ENCODE measurements at places on chromosomes 3 and 15. TPM values are rescaled to one million over a fixed set of nuclear protein-coding genes. Genes with fewer than 3 reads are reported as not detected.

SLITRK3 gene
- not detected for total RNA-seq

DNA sequence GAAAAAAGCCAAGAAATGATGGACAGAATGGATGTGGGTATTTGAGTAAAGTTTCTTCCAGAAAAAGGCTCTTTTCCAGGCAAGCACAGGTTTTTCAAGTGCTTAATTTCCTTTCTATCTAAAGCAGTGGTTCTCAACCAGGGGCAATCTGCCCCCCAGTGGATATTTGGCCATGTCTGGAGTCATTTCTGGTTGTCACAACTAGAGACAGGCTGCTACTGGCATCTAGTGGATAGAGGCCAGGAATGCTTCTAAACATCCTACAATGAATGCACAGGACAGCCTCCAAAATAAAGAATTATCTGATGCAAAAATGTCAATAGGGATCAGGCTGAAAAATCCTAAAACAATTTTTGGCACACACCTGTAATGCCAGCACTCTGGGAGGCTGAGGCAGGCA, 23.9 kb downstream of the SEC22C start:
- DNase-seq, result no peak

FBXO40 gene
- not detected for total RNA-seq

ZNF710 gene
- 7.8 TPM for total RNA-seq

LRRC58 gene
- 30.7 TPM for total RNA-seq

FRMD4B gene
- total RNA-seq, result 20.8 TPM

GRCh38 chr15:85094685-85095084, 113.0 kb downstream of the PDE8A start:
- peak; percentile 22 for DNase-seq

DNA sequence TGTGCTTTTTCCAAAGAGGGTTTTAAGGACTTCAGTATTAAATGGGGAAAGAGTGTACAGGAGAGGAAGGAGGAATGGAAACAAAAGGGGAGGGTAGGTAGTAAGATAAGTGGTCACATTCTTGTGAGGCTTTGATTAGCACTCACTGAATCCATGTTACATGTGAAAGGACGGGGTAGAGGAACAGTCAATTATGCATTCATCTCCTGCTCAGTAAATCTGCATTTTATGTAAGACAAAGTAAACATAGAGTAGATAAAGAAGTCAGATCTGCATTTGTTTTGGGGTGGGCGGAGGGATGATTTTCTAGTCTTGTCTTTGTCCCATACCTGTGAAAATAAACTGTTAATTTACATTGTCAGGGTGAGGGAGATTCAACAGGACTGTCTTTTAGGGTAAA, 50.8 kb downstream of the SACM1L start:
- DNase-seq, result no peak

DNA sequence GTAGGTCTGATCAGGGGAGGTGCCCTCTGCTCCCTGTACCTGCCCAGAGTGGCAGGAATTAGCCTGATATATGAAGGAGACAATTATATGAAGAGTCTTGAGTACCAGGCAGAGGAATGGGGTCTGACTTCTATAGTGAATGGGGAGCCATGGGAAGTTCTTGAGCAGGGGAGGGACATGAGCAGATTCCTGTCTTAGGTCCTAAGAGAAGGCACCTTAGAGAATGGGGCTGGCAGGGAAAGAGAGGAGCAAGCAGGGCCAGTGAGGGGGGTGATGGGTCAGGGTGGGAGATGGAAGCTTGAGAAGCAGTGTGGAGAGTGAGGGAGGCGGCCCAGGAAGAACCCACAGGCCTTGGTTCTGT, 12.4 kb downstream of the CD276 start:
- no peak for DNase-seq

DNA sequence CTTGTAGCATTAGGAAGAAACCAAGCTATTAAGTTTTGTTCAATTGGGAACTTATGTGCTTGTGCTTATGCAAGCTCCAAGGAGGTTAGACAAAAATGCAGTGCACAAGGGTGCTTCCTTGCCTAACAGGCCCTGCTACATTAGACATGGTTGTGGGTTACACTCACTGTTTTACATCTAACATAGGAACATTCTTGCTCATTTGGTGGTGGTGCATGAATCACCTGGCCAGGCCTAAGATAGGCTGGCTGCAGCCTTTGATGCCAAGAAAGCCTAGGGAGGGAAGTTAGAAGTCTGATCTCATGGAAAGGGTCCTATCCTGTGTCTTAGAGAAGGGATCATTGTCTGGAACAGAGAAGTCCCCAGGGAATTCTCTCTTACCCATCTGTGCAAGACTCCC, 43.5 kb downstream of the CA12 start:
- peak; percentile 91 for DNase-seq

DNA sequence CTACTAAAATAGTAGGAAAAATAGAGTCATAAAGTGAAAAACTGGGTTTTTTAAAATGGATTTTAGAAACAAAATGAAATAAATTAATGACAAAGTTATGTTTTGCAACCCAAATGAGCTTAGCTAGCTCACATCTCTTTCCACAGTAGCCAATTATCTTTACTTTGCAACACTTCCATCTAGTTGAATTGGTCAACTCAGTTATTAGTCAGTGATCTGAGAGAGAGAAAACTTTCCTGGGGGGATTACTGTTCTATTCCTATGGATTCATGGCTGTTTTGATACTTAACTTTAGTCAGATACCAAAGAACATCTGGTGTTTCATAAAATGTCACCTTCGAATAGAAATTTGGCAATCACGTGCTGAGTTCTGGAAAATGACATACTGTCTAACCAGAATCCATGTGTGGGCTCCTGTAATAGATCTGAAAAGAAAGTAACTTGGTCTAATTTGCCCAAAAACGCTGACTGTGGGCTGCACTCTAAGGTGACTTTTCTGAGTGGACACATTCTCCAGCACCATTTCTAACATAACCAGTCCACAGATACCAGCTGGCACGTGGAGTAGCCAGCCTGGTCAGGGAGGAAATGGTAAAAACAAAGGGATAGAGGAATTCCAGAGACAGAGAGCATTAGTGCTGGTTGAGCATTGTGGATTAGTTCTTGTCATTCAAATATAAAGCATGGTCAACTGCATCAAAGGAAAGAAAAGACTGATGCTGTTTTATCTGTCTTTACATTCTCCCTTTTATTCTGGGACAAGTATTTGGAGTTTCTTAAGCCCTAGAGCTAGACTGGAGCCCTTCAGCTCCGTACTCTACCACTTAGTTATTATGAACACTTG, 45.2 kb upstream of the CCDC80 start:
- DNase-seq, result no peak

USP8 gene
- 83.1 TPM for total RNA-seq

CHRM5 gene
- total RNA-seq, result 0.05 TPM

USP50 gene
- total RNA-seq, result 0.40 TPM

CLSTN2 gene
- 49.7 TPM for total RNA-seq

GRCh38 chr3:181555681-181556080, 156.0 kb upstream of the SOX2 start:
- no peak for DNase-seq

DNA sequence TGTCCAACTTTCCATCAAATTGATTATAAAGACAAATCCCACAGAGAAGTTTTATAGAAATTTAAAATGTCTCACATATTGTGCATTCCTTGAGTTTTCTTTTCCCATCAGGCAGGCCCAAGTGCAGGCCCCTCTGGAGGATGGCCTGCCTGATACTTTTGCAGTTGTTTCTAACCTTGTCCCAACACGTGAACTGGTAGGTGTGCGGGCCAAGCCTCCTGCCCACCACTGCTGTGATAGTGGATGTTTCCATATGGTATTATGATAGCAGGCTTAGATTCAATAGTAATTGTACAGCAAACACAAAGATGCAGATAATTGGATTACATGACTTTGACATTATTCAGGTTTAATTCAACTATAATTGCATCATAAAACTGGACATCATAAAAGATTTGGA, 1.4 kb downstream of the P2RY12 start:
- no peak for DNase-seq

MYO5C gene
- 18.3 TPM for total RNA-seq

GRCh38 chr15:83654379-83655236, 685 bp downstream of the ADAMTSL3 start:
- peak; percentile 3 for DNase-seq

- no peak for DNase-seq
Measured at GRCh38 chr3:116836286-116836685, 126.7 kb downstream of the TUSC7 start.

DNA sequence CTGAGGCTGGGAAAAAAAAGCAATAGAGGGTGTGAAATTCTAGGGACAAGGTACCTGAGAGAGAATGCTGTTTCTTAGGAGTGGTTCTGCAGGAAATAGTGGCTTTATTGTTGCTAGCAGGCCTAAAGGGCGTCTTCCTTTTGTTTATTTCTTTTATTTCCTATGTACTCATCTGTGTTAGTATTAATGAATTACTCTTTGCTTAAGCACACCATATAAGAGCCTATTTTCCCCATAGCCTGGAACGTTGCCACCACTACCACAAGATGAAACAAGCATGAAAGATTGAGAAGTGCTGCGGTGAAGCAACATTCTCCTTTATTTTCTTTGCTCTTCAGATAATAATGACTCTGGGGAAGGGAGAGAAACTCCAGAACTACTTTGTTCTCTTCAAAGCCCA, 21.3 kb upstream of the GOLIM4 start:
- DNase-seq, result no peak

DNA sequence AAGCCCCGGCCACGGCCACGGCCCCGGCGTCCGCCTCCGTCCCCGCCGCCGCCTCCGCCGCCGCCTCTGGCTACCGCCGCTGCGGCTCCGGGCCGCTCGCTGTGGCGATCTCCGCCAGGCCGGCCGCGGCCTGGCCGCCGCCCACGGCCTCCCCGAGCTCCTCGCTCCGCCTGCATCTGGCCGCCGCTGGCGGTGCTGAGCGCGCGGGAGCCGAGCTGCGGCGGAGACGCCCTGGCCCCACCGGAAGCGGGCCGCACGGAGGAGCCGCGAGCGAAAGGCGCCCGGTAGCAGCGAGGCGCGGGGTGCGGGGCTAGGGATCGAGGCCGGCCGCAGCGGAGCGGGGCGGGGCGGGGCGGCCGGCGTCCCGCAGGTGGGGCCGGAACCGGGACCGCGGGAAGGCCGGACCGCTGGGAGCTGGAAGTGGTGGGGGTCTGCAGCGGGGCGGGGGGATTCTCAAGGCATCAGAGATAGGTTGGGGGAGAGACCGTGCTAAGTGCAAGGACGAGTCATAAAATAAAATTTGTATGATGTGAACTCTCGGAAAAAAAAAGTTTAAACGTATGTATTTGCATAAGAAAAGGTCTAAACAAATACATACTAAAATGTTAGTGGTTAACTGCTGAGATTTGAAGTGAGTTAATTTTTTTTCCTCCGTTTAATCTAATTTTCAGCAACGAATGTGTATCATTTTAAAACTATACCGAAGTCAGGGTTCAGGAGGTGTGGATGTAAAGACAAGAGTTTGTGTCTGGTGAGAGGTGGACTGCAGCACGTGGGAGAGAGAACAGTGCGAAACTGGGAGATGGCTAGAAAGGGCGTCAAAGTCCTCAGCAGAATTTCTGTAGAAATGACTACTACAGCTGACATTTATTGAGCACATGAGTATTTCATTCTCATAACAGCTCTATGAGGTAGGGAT, at the start of gene AVEN:
TSS of gene AVEN (minus strand) at position 334 of the 919 bp plus-strand sequence. CDS start at position 176, 158 bp downstream.
- no peak for DNase-seq

TRPM1 gene
- not detected for total RNA-seq

DNA sequence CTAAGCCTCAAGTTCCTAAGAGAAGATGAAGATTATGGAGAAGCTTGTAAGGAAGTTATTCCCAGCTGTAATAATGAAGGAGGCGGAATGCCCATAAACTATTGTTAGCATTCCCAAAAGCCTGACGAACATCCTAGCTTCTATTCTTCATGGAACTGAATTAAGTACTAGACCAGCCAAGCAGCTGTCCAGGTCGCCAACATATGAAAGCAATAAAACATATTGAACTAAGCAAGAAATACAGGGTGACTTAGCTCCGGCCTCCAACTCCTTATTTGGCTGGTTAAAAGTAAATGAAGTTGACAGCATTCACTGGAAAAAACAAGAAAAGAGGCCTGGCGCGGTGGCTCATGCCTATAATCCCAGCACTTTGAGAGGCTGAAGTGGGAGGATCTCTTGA, 174.0 kb upstream of the TPM1 start:
- no peak for DNase-seq

CFAP161 gene
- total RNA-seq, result not detected

- DNase-seq, result no peak
Measured at GRCh38 chr15:76209942-76210341, 101.3 kb downstream of the ETFA start.

GRCh38 chr15:95091444-95091843, 860.1 kb downstream of the MCTP2 start:
- DNase-seq, result no peak

DNA sequence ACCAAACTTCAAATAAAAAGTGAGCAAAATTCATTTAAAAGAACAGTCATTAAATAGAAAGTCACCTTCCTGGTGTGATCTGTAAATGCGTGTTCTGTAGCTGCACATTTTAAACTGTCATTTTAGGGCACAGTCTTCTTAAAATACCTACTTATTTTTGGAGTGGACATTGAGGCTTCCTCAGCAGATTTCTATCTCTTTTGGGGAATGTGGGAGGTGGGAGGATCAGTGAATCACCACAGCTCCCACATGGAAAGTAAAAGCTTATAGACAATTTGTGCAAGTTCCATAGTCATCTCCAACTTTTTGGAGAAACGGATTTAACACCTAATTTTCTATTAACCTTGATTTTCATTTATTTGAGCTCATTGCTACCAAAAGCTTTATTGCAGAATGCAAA, 21.0 kb upstream of the MOBP start:
- no peak for DNase-seq

HDC gene
- total RNA-seq, result not detected
